T-cell (primary cell): ENCODE measurements at places on chromosomes 4 and X. TPM values are rescaled to one million over a fixed set of nuclear protein-coding genes. Genes with fewer than 3 reads are reported as not detected.

DNA sequence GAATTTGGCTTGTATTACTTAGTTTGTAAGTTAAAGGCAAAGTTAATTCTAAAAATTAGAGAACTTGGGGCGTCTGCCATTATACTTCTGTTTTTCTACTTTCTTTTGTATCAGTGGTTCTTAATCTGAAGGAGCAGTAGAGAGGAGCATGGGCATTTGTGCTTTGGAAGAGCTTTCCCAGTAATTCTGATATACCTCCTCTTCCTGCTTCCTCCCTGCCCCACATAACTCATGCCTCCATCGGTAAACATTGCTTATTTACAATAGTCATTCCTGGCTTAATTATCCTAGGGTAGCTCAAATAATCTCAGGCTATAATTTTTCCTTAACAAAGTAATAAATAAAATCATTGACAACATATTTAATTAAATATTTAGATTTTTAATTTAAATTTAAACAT, 37.1 kb upstream of the SPARCL1 start:
- H3K4me1 ChIP-seq = no peaks in the 10 kb centered on the region
- no peaks in the 10 kb centered on the region for H3K27me3 ChIP-seq
- no peak overlapping the region for H3K4me3 ChIP-seq
- no peak overlapping the region for H3K27ac ChIP-seq
- no peaks in the 10 kb centered on the region for H3K36me3 ChIP-seq

- H3K27ac ChIP-seq = no peak overlapping the region
- no peak overlapping the region for H3K4me3 ChIP-seq
- H3K36me3 ChIP-seq = no peaks in the 10 kb centered on the region
- no peaks in the 10 kb centered on the region for H3K27me3 ChIP-seq
These were observed 331.5 kb upstream of the PABPC4L start for GRCh38 chr4:134533068-134533467.

DNA sequence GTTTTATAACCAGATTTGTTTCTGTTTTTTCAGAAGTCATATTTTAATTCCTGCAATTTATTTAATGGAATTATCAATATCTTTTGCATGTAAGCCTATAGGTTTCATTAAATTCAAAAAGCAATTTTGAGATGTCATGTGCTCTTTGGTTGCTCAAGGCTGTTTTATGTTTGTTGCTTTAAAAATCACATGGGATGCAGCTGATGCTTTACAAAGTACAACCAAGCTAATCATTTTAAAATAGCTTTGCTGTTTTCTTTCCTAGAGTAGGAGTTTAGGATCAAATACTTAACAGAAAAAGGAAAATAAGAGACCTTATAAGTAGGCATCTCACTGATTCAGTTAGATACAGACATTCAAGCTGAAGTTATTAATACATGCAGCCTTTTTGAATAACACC, 11.3 kb downstream of the CPEB2 start:
- DNase-seq = no peak
- H3K4me1 ChIP-seq = peaks cover 3% of the 10 kb centered on the region
- H3K27ac ChIP-seq = no peak overlapping the region
- no peaks in the 10 kb centered on the region for H3K27me3 ChIP-seq

- no peaks in the 10 kb centered on the region for H3K27me3 ChIP-seq
- no peaks in the 10 kb centered on the region for H3K4me1 ChIP-seq
- no peak overlapping the region for H3K4me3 ChIP-seq
- no peak overlapping the region for H3K27ac ChIP-seq
- no peaks in the 10 kb centered on the region for H3K36me3 ChIP-seq
- no peak for DNase-seq
These were observed 74.0 kb upstream of the INTU start for GRCh38 chr4:127558489-127559407.

GRCh38 chr4:149247164-149247563, 568.5 kb downstream of the IQCM start:
- DNase-seq = no peak
- H3K4me1 ChIP-seq = no peaks in the 10 kb centered on the region
- no peaks in the 10 kb centered on the region for H3K36me3 ChIP-seq
- H3K27ac ChIP-seq = no peak overlapping the region
- no peaks in the 10 kb centered on the region for H3K27me3 ChIP-seq

- no peak for DNase-seq
- H3K4me1 ChIP-seq = no peaks in the 10 kb centered on the region
These were observed 55.1 kb downstream of the CPZ start for GRCh38 chr4:8647626-8648025.

HDX gene
- total RNA-seq = 2.0 TPM

DNA sequence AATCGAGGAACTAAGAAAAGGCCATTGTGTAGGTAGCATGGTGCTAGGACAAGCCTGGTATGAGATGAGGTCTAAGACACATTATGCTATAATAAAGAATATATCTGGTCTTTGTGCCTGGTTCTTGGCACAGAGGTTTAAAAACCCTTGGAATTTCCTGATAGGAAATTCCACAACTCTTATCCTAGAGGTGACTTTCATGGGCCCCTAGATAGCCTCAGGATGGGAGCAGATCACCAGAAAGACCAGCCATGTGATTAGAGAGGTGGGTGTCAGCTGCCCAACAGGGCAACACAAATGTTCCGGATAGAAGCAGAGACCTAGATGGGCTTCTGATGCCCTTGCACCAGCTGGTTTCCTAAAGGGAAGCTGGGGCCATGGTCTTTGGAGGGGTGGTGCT, 107.2 kb downstream of the SCD5 start:
- H3K4me3 ChIP-seq = no peak overlapping the region
- no peak overlapping the region for H3K27ac ChIP-seq
- DNase-seq = no peak
- peaks cover 3% of the 10 kb centered on the region for H3K27me3 ChIP-seq
- no peaks in the 10 kb centered on the region for H3K36me3 ChIP-seq

- no peak overlapping the region for H3K27ac ChIP-seq
- H3K27me3 ChIP-seq = no peaks in the 10 kb centered on the region
- H3K4me3 ChIP-seq = no peak overlapping the region
- no peaks in the 10 kb centered on the region for H3K36me3 ChIP-seq
These were observed 50.2 kb downstream of the ITIH6 start for GRCh38 chrX:54747733-54748393.

DNA sequence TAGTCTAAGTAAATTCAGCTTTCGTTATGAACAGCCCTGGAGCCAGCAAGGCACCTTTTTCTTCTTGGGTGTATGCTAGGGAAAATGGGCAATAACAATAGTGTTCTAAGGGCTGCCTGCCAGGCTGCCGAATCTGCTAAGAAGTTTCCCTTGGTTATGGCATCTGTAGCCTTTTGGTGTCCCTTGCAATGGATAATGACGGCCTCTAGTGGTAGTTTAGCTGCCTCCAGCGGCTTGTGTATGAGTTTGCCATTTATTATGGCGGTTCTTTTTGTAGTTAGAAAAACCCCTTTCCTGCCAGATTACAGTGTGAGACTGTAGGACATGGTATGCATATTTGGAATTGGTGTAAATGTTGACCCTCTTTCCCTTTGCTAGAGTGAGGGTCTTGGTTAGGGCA, 78.9 kb upstream of the SPIN4 start:
- no peaks in the 10 kb centered on the region for H3K4me1 ChIP-seq
- H3K27me3 ChIP-seq = no peaks in the 10 kb centered on the region
- H3K4me3 ChIP-seq = no peak overlapping the region
- no peak for DNase-seq

ZCCHC12 gene
- total RNA-seq = not detected

CXCL3 gene
- not detected for total RNA-seq

IL3RA gene
- total RNA-seq = 0.36 TPM

GRCh38 chr4:138802499-138802898, 213.1 kb upstream of the NOCT start:
- peaks cover 2% of the 10 kb centered on the region for H3K27me3 ChIP-seq
- H3K36me3 ChIP-seq = no peaks in the 10 kb centered on the region
- H3K4me1 ChIP-seq = no peaks in the 10 kb centered on the region
- no peak overlapping the region for H3K4me3 ChIP-seq

DNA sequence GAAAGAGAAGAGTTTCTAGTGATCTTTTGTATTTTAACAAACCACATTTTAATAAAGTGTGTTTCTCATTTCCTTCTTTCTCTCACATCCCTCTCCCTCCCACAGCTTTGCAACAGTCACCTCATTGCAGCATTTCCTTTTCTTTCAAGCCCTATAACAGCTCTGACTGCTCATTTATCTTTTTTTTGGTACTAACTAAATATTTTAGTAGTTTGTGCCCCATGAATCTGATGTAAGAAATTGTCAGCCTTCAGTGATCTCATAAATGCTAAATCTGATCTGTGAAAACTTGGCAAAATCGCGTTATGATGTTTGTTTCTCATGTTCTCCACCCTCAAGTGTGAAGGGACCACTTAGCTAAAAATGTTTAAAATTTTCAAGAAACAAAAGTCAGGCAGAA, 258.5 kb upstream of the SLIT2 start:
- H3K4me3 ChIP-seq = no peak overlapping the region
- no peaks in the 10 kb centered on the region for H3K36me3 ChIP-seq
- H3K27me3 ChIP-seq = no peaks in the 10 kb centered on the region
- no peak overlapping the region for H3K27ac ChIP-seq
- no peaks in the 10 kb centered on the region for H3K4me1 ChIP-seq

- H3K27ac ChIP-seq = no peak overlapping the region
- H3K4me3 ChIP-seq = no peak overlapping the region
- no peaks in the 10 kb centered on the region for H3K36me3 ChIP-seq
- no peak for DNase-seq
- H3K4me1 ChIP-seq = no peaks in the 10 kb centered on the region
- H3K27me3 ChIP-seq = no peaks in the 10 kb centered on the region
These were observed 64.9 kb downstream of the CD99L2 start for GRCh38 chrX:150833454-150834056.

GPRASP3 gene
- 2.7 TPM for total RNA-seq

DNA sequence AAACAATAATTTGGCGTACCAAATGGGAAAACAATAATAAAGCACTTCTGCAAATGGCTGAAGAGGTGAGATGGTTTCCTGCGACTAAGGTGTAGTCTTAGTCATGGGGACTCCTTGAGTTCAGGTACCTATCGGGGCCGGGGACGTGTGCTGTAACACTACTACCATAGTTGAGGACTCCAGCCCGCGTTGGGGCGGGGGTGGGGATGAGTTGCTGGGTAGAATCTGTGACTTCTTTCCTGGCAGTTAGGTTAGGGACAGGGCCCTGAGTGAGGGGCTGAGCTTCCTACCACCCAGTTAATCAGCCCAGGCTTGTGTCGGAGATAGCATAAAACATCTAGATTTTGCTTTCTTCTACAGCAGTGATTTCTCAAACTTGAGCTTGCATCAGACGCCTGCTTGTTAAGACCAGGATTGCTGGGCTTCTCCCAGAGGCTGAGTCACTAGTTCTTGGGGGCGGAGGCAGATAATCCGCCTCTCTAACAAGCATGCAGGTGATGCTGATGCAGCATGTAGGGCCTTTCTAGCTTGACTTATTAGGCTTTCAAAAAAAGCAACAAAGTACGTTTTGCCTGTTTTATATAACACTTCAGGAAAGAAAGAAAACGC, 30.2 kb downstream of the RBBP7 start:
- no peak overlapping the region for H3K4me3 ChIP-seq
- no peak for DNase-seq
- no peak overlapping the region for H3K27ac ChIP-seq
- no peaks in the 10 kb centered on the region for H3K27me3 ChIP-seq
- no peaks in the 10 kb centered on the region for H3K4me1 ChIP-seq
- H3K36me3 ChIP-seq = peaks cover 39% of the 10 kb centered on the region

DNA sequence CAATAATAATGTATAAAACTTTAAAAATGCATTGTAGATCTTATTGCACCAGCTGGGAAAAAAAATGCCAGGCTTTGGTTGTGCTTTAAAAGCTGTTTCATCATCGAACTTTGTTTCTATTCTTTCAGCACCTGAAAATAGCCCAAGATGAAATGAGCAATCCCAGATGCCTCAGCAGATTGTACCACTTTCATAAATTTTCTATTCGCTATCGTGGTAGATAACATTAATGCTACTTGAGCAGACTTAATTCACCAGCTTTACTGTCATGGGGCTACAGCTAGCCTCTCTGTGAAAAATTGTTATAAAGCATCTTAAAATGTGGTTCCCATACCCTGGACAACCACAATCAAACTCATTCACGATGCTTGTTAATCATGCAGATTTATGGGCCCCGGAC, 599.6 kb upstream of the HS3ST1 start:
- no peak overlapping the region for H3K27ac ChIP-seq
- H3K36me3 ChIP-seq = no peaks in the 10 kb centered on the region
- H3K4me3 ChIP-seq = no peak overlapping the region
- H3K4me1 ChIP-seq = no peaks in the 10 kb centered on the region

CYLC1 gene
- not detected for total RNA-seq

- DNase-seq = no peak
- no peak overlapping the region for H3K27ac ChIP-seq
- no peaks in the 10 kb centered on the region for H3K27me3 ChIP-seq
- H3K4me3 ChIP-seq = no peak overlapping the region
These were observed 401.4 kb downstream of the CCSER1 start for GRCh38 chr4:90528551-90528950.

GRCh38 chr4:121898150-121898549, 27.9 kb upstream of the BBS7 start:
- no peak overlapping the region for H3K4me3 ChIP-seq
- H3K27ac ChIP-seq = no peak overlapping the region
- DNase-seq = peak; percentile 16

CXorf51A gene
- not detected for total RNA-seq

GRCh38 chrX:154370300-154371016, 4.0 kb downstream of the FLNA start:
- peak overlapping the region; percentile 89 for H3K4me3 ChIP-seq
- H3K27me3 ChIP-seq = no peaks in the 10 kb centered on the region
- DNase-seq = peak; percentile 34
- H3K4me1 ChIP-seq = peaks cover 68% of the 10 kb centered on the region
- H3K27ac ChIP-seq = peak overlapping the region; percentile 97
- H3K36me3 ChIP-seq = no peaks in the 10 kb centered on the region

DNA sequence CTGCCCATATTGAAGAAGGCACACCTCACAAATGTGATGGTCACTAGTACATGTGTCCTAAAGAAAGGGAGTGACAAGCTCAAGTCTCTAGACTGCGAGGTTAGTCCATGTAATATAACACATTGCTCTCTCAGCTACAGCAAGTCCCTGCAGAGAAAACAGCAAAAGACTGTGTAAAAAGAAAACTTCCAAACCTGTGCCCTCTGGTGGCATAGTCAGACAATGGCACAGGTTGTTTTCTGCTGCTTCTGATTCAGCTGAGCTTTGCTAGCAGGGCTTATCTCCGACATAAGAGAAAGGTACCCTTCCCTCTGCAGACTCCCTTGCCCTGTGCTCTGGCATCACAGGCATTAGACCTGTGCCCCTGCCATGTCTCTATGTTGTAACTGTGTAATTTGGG, 1.4 kb upstream of the SERPINA7 start:
- no peak overlapping the region for H3K4me3 ChIP-seq
- H3K36me3 ChIP-seq = no peaks in the 10 kb centered on the region
- DNase-seq = no peak
- no peaks in the 10 kb centered on the region for H3K27me3 ChIP-seq
- H3K4me1 ChIP-seq = no peaks in the 10 kb centered on the region
- no peak overlapping the region for H3K27ac ChIP-seq
